ENCODE measurements at places on chromosomes 13 and 19.

DNA sequence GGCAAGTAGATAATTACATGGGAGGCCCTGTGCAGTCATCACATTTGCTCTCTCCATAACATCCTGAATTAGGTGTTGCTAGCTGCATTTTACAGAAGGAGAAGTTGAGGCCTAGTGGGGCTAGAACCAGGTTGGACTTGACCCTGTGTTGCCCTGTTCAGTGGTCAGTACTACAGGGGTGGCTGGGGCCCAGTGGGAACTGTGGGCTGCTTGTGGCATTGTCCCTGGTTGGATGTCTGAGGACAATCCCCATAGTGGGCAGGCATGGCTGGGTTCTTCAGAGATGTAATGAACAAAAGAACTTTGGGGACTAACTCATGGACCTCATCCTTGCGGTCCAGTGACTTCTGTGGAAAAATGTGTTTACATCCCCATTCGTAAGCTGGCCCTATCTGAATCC is 38.9 kb downstream of the MTUS2 start:
- DNase-seq, result no peak

DNA sequence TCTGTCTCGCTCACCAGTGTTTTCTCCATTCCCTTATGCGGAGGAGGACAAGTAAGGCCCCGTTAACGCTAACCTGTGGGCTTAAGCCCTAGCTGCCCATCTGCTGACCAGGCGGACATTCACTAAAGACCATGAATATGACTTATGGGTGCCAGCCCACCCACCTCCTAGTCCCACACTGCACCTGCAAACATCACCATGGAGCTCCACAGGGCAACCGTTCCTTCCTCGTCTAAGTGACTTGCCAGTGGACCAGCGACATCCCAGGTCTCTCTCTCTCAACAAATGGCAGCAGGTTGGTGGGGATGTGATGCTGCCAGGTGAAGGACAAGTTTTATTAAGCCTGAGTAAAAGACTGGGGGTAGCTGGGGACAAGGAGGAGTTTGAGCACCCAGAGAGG is 55.2 kb downstream of the CCDC70 start:
- no peak for DNase-seq

- DNase-seq, result no peak
These were observed 2.2 kb upstream of the AMH start for GRCh38 chr19:2246801-2247361.

DNA sequence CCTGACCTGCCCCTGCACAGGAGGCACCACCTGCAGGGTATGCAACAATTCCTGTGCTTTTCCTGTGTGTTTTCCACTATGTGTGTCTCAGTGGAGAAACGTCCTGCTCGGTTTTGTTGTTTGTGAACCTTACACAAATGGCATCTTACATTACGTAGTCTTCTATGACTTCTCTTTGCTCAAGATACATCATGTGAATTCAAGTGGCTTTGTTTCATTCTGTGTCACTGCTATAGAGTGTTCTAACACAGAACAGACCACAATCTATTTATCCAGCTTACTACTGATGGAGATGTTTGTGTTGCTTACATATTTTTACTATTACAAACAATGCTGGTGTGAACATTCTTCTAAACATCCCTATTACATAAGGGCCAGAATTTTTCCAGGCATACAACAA is 97.7 kb downstream of the ANKRD10 start:
- no peak for DNase-seq

- no peak for DNase-seq
These were observed 107.2 kb downstream of the EDNRB start for GRCh38 chr13:77811381-77811780.

- no peak for DNase-seq
These were observed 27.2 kb downstream of the RANBP3 start for GRCh38 chr19:5950741-5951140.

DNA sequence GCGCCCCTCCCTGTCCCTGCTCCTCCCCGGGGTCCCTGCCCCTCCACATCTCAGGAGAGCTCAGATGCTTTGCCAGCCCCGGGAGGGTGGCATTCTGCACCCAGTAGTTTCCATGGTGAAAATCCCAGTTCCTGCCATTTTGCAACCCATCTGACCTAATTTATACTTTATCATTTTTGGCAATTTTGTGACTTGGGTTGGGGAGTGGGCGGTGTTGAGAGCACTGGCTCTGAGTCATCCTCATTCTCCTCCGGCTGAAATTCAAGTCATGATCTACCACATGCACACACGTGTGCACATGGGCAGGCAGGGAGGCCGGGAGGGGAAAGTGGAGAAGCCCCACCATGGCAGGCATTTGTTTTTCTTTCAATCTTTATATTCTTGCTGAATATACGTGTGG is 208.6 kb downstream of the URI1 start:
- no peak for DNase-seq

GRCh38 chr13:44439452-44440024 is 65.9 kb downstream of the SERP2 start:
- no peak for DNase-seq

DNA sequence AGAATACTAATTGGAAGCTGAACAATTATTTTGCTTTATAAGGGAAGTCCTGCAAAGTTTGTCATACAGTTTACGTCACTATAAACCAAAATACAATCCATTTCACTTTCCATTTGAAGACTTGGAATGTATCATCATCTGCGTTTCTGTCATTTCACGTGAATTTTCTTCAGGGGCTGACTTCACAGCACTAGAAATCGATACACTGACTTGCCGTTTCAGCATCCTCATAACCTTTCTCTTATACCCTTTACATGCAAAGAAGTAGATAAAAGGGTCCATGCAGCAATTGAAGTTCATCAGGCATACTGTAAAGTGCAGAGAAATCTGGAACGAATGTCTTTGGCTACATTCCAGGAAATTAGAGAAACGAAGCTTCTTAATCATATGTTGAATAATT is 12.2 kb downstream of the GPR183 start:
- no peak for DNase-seq

DNA sequence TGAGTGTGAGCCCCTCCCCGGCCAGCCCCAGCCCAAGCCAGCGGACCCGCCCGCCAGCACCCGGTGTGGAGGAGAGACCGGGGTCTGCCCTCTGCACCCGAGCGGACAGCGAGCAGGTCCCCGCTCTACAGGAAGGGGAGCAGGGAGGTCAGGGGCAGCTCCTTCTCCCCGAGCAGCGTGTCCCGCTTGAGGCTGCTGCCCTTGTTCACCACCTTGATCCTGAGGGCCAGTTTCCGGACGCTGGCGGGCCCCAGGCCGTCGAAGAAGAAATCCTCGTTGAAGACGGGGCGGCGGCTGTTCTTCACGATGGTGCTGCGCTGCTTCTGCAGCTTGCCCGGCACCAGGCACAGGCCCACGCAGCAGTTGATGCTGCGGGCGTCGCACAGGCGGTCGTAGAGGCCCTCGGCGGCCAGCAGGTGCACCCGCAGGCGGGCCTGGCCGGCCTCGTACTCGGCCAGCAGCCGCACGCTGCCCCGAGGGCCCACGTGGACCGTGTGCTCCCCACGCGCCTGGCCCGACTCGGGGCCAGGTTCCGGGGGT is 1.9 kb downstream of the C2CD4C start:
- no peak for DNase-seq

DNA sequence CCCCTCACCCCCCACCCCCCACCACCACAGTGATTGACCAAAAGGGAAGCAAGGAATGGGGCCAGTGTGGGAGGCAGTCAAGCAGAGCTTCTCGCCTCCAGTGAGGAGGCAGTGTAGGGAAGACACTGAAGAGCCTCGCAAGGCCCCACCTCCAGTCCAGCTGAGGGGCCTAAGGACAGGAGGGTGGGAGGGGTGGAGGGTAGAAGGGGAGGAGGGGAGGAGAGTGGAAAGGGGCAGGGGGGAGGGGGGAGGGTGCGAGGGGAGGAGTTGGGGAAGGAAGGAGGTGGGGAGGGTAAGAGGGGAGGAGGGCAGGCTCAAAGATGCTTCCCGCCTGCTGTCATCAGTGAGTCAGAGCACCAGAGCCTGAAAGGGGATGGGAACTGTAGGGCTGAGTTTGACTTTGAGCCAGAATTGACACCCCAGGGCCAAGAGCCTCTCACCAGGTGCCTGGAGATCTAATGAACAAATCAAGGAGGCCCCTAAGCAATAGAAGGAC is 786.2 kb downstream of the UQCRFS1 start:
- no peak for DNase-seq

- no peak for DNase-seq
These were observed 13.9 kb downstream of the FCHO1 start for GRCh38 chr19:17765069-17765618.

Measured in right renal pelvis (tissue), 4 donors.